ENCODE measurements at places on chromosomes 4 and X. TPM values are rescaled to one million over a fixed set of nuclear protein-coding genes. Genes with fewer than 3 reads are reported as not detected.

LEF1 gene
- total RNA-seq = not detected

SCML2 gene
- 0.30 TPM for total RNA-seq

BMX gene
- 0.53 TPM for total RNA-seq

LRCH2 gene
- 3.2 TPM for total RNA-seq

KLKB1 gene
- total RNA-seq = not detected

NRK gene
- 0.15 TPM for total RNA-seq

TBX22 gene
- not detected for total RNA-seq

SULT1B1 gene
- total RNA-seq = 13.7 TPM

MYL5 gene
- 26.9 TPM for total RNA-seq

CSN1S1 gene
- total RNA-seq = not detected

SYN1 gene
- total RNA-seq = 0.08 TPM

XAGE1B gene
- not detected for total RNA-seq

MAGEA11 gene
- total RNA-seq = not detected

Measured in smooth muscle cell of the coronary artery (primary cell).